Uterus (tissue), 4 donors: ENCODE measurements at places on chromosomes 3 and 15. TPM values are rescaled to one million over a fixed set of nuclear protein-coding genes. Genes with fewer than 3 reads are reported as not detected.

GLDN gene
- total RNA-seq = 0.77 TPM

GOLGA6L9 gene
- 2.6 TPM for total RNA-seq

ABI3BP gene
- total RNA-seq = 50.0 TPM

KLHL6 gene
- 1.4 TPM for total RNA-seq

RPL15 gene
- 5,103 TPM for total RNA-seq

ROBO2 gene
- 0.26 TPM for total RNA-seq

GRIP2 gene
- total RNA-seq = 1.2 TPM

RGMA gene
- 3.6 TPM for total RNA-seq

TTC21A gene
- total RNA-seq = 16.3 TPM

GRCh38 chr3:190357468-190357867, 30.5 kb upstream of the CLDN16 start:
- no peaks in the 10 kb centered on the region for H3K4me1 ChIP-seq
- H3K27ac ChIP-seq = no peak overlapping the region
- DNase-seq = no peak
- H3K36me3 ChIP-seq = no peaks in the 10 kb centered on the region
- H3K4me3 ChIP-seq = no peak overlapping the region

GRCh38 chr15:47820747-47821319, 103.5 kb downstream of the SEMA6D start:
- H3K36me3 ChIP-seq = no peaks in the 10 kb centered on the region
- no peaks in the 10 kb centered on the region for H3K4me1 ChIP-seq
- no peak for DNase-seq
- no peaks in the 10 kb centered on the region for H3K27me3 ChIP-seq

GRCh38 chr15:58340176-58340575, 91.6 kb upstream of the LIPC start:
- H3K27ac ChIP-seq = no peak overlapping the region
- no peak for DNase-seq
- no peaks in the 10 kb centered on the region for H3K36me3 ChIP-seq
- H3K27me3 ChIP-seq = no peaks in the 10 kb centered on the region

GRCh38 chr3:107414325-107414964, 37.2 kb downstream of the CCDC54 start:
- no peaks in the 10 kb centered on the region for H3K27me3 ChIP-seq
- H3K36me3 ChIP-seq = no peaks in the 10 kb centered on the region
- H3K27ac ChIP-seq = no peak overlapping the region
- no peaks in the 10 kb centered on the region for H3K4me1 ChIP-seq
- no peak overlapping the region for H3K4me3 ChIP-seq
- DNase-seq = no peak

GRCh38 chr3:114498539-114499370, 204.9 kb downstream of the TIGIT start:
- no peak for DNase-seq
- no peaks in the 10 kb centered on the region for H3K4me1 ChIP-seq
- no peak overlapping the region for H3K27ac ChIP-seq
- no peak overlapping the region for H3K4me3 ChIP-seq
- no peaks in the 10 kb centered on the region for H3K36me3 ChIP-seq
- no peaks in the 10 kb centered on the region for H3K27me3 ChIP-seq

GRCh38 chr3:123949641-123950040, 11.4 kb downstream of the CCDC14 start:
- no peaks in the 10 kb centered on the region for H3K36me3 ChIP-seq
- no peak for DNase-seq
- H3K4me1 ChIP-seq = no peaks in the 10 kb centered on the region

DNA sequence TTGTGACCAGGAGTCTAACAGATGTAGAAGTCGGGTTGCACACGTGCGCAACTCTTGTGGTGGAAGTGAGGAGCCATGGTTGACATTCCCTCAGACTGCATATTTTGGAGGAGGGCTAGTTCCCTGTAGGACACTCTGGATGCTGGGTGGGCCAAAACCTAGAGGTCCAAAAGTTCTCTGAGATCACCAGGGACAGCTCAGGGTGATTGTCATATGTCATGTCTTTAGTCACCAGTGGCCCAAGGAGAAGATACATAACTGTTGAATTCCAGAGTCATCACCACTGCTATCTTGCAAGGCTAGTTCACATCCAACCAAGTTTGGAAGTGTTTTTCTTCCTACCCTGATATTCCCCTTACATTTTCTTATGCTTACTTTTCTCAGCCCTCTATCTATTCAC, 95.2 kb upstream of the C3orf80 start:
- H3K36me3 ChIP-seq = no peaks in the 10 kb centered on the region
- H3K27ac ChIP-seq = no peak overlapping the region
- no peaks in the 10 kb centered on the region for H3K27me3 ChIP-seq
- DNase-seq = no peak

DNA sequence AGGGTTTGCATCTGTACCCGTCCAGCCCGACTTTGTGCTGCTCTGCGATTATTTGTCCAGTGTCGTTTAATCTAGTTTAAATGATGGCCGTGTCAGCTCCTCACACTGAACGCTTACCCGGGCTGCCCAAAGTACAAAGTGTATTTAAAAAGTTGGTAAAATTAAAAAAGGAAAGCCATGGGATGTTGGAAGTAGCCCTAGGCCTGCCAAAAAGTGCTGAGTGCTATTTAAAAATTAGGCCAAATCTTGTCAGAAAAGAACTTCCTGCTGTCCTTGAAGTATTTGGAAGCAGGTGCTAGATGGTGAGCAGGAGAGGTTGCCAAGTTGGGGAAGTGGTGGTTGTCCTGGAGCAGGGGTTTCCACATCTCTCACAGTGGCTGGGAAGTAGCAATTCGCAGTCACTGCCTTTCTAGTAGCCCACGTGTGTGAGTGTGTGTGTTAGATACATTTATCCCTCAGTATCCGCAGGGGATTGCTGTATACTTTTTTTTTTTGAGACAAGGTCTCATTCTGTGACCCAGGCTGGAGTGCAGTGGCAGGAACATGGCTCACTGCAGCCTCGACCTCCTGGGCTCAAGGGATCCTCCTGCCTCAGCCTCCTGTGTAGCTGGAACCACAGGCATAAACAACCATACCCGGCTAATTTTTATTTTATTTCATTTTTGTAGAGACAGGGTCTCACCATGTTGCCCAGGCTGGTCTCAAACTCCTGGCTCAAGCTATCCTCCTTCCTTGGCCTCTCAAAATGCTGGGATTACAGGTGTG, 664 bp downstream of the PPCDC start:
- DNase-seq = no peak
- H3K4me1 ChIP-seq = no peaks in the 10 kb centered on the region
- peak overlapping the region; percentile 89 for H3K27ac ChIP-seq
- peak overlapping the region; percentile 86 for H3K4me3 ChIP-seq
- H3K36me3 ChIP-seq = no peaks in the 10 kb centered on the region

- H3K27me3 ChIP-seq = no peaks in the 10 kb centered on the region
- no peaks in the 10 kb centered on the region for H3K4me1 ChIP-seq
- no peaks in the 10 kb centered on the region for H3K36me3 ChIP-seq
- H3K4me3 ChIP-seq = no peak overlapping the region
Measured at GRCh38 chr3:46471371-46471914, 6.7 kb upstream of the LTF start.

DNA sequence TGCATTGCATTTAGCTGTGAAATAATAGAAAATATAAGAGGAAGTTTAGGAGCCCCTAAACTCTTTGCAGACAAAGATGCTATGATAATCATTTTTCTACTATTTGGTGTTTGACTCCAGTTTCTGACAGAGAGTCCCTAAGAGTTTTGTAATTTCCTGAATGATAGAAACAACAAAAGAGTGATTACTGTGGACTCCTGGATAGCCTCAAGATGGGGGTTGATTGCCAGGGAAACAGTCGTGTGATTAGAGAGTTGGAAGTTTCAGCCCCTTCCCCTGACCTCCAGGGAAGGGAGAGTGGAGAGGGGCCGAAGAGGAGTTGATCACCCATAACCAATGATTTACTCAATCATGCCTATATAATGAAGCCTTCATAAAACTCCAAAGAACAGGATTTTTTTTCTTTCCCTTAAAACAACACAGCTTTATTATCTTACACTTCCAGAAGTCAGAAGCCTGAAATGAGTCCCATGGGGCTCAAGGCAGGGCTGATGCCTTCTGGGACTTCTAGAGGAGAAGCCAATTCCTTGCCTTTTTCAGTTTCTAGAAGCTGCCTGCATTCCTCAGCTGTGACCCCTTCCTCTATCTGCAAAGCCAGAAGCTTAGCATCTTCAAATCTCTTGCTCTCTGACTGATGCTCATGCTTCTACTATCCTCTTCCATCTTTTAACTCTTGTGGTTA, 292.3 kb upstream of the ZPLD1 start:
- no peaks in the 10 kb centered on the region for H3K36me3 ChIP-seq
- no peak for DNase-seq
- H3K4me3 ChIP-seq = no peak overlapping the region
- H3K4me1 ChIP-seq = no peaks in the 10 kb centered on the region
- no peaks in the 10 kb centered on the region for H3K27me3 ChIP-seq
- peak overlapping the region; percentile 68 for H3K27ac ChIP-seq

- peaks cover 3% of the 10 kb centered on the region for H3K4me1 ChIP-seq
- no peaks in the 10 kb centered on the region for H3K27me3 ChIP-seq
- H3K27ac ChIP-seq = peak overlapping the region; percentile 75
Measured at GRCh38 chr15:68315495-68316031, 38.0 kb downstream of the FEM1B start.

GRCh38 chr3:140022066-140022770, 87.2 kb downstream of the CLSTN2 start:
- H3K4me1 ChIP-seq = peaks cover 5% of the 10 kb centered on the region
- no peaks in the 10 kb centered on the region for H3K36me3 ChIP-seq
- H3K27ac ChIP-seq = no peak overlapping the region
- H3K27me3 ChIP-seq = no peaks in the 10 kb centered on the region
- H3K4me3 ChIP-seq = no peak overlapping the region
- DNase-seq = peak; percentile 27

GRCh38 chr3:127720985-127721935, 48.5 kb downstream of the ABTB1 start:
- H3K4me3 ChIP-seq = no peak overlapping the region
- no peaks in the 10 kb centered on the region for H3K4me1 ChIP-seq
- H3K36me3 ChIP-seq = no peaks in the 10 kb centered on the region
- no peak for DNase-seq
- no peak overlapping the region for H3K27ac ChIP-seq

DNA sequence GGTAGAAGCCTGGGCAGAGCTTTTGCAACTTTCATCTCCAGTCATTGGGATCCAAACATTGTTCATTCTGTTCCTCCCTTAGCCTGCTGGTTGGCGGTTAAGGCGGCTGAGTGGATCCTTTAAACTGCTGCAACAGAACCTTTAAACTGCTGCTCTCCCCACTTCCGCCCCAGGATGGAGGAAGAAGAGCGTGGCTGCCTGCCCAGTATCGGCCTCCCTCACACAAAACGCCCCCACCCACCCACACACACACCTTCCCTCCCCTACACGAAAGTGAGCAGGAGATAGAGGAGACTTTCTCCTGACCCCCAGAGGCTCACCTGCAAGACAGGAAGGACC, 460 bp upstream of the ZMAT3 start:
- no peaks in the 10 kb centered on the region for H3K27me3 ChIP-seq
- DNase-seq = peak; percentile 27
- no peaks in the 10 kb centered on the region for H3K4me1 ChIP-seq
- H3K36me3 ChIP-seq = no peaks in the 10 kb centered on the region
- peak overlapping the region; percentile 55 for H3K4me3 ChIP-seq
